ENCODE measurements at places on chromosomes 11 and 22.

DNA sequence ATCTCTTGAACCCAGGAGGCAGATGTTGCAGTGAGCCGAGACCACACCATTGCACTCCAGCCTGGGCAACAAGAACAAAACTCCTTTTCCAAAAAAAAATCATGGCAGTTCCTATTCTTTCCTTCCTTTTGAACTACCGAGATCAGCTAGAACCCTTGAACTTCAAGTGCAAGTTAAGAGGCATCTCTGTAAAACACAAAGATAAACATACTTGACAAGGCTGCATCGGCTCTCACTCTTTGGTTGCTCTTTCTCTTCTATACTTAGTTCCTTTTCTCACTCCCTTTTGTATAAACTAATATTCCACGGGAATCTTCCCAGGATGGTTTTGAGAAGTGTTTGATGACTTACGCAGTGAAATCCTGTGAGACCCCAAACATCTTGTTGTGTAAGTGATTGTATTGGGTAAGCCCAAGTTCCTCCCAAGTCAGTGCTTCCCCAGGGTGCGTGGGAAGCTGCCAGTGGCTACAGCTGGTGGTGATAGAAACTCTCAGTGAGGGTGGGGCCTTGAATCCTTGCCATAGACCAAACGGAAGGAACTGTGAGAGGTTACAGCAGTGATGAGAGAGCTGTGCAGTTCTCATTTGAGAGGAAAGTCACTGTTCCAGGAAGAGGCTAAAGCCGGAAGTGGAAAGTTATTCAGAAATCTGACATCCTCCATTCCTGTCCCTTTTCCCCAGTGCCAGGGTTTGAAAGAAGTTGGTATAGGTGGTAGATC, 24.1 kb upstream of the CDC42EP2 start:
- DNase-seq = peak; percentile 100

- no peak for DNase-seq
These were observed 10.3 kb downstream of the APOBEC3A start for GRCh38 chr22:38967451-38968450.

GRCh38 chr11:115126515-115127208, 377.6 kb downstream of the CADM1 start:
- DNase-seq = no peak

DNA sequence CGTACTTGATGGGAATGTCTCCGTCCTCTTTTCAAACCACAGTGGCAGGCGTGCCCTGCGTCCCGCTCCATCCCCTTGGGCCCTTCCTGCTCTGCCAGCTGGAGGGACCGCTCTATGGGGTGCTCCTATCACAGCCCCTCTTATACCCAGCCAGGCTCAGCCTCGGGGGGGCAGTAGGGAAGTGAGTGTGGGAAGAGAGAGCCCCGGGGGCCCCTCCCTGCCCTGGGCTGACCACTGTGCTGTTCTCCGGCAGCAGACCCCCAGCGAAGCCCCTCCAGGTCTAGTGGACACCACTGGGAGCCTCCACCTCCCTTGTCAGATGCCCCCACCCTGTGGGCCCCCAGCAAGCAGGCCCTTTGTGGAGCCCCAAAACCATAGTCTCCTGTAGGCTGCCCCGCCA, 572.5 kb downstream of the BRD1 start:
- no peak for DNase-seq

DNA sequence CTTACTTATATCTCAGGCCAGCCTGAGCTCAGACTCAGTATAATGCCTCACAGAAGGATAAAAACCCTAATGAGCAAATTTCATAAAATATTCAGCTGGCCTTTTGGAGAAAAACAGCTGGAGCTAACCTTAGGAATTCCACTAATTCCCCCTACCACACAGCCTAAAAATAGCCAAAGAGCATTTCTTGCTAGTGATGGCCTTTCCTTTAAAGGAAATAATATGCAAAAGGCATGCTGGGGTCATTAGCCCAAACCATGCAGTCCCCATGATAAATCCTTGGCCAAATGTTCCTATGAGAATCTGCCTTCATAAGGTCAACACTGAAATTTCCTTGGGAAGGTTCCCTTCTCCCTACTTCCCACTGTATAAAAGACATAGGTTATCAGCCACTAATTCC, 38.2 kb downstream of the SYTL2 start:
- DNase-seq = peak; percentile 86

Measured in AG10803 (cell line).